ENCODE measurements at places on chromosomes 4 and X. TPM values are rescaled to one million over a fixed set of nuclear protein-coding genes. Genes with fewer than 3 reads are reported as not detected.

- DNase-seq = no peak
These were observed 1535.3 kb upstream of the PCDH10 start for GRCh38 chr4:131613824-131614216.

GRCh38 chr4:143336781-143337599 is at the start of gene GAB1:
TSS of gene GAB1 (plus strand) at chr4:143336876. CDS start at chr4:143337189, 313 bp downstream.
- peak; percentile 86 for DNase-seq

DNA sequence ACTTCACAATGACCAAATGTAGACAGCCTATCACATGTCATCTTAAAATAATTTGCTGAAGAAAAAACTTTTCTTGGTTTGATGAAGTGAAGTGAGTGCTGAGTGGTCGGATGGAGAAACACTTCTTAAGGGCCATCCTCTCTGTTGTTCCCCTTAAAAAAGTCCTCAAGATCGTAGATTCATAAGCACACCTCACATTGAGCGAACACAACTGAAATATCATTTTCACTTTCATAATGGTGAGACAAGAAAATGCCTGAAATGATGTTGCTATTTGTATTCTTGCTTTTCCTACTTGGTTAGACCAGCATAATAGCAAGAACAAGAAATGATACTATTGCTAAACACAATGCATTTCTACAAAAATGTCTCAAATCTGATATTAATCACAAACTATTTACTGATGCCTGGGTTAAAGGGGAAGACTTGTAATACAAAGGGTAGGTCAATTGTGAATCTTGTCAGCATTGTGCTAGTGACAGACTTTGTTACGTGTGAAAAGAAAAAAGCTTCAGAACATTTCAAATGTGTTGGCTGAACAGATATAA is 305.6 kb upstream of the NR3C2 start:
- no peak for DNase-seq

GRCh38 chr4:162793571-162793970 is 373.1 kb downstream of the NAF1 start:
- DNase-seq = no peak

DNA sequence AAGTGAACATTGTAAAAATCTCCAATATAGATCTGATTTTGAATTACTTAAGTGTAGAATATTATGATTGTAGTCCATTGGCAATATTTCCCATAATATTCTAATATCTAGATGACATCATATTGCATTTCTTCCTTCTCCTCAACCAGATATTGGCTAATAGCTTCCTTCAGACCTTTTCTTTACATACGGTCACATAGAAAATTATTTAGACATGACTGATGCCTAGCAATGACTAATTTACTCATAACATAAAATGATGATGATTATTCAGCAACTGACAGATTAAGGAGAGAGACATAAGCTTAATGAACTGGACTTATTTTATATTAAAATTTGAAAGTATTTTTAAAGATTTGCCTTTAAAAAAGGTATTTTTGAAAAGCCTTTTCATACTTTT is 1287.6 kb downstream of the STIM2 start:
- DNase-seq = no peak

The ATP8A1 gene
- total RNA-seq = 54.6 TPM

DNA sequence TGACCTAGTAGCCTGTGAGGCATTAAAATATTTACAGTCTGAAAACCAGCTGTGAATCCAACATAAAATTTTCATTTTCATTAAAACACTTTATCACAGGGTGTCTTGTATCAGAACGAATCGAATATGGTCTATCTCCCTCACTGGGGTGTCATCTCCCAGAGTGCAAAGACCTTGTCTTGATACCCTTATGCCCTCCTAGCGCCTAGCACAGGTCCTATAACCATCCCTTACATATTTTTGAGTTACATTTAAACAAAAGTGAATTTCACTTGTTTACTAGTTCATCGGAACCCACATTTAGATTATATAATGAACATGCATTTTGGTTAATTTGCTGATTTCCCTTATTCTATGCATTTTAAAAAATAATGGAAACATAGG is 14.0 kb downstream of the DIPK2B start:
- DNase-seq = no peak

DNA sequence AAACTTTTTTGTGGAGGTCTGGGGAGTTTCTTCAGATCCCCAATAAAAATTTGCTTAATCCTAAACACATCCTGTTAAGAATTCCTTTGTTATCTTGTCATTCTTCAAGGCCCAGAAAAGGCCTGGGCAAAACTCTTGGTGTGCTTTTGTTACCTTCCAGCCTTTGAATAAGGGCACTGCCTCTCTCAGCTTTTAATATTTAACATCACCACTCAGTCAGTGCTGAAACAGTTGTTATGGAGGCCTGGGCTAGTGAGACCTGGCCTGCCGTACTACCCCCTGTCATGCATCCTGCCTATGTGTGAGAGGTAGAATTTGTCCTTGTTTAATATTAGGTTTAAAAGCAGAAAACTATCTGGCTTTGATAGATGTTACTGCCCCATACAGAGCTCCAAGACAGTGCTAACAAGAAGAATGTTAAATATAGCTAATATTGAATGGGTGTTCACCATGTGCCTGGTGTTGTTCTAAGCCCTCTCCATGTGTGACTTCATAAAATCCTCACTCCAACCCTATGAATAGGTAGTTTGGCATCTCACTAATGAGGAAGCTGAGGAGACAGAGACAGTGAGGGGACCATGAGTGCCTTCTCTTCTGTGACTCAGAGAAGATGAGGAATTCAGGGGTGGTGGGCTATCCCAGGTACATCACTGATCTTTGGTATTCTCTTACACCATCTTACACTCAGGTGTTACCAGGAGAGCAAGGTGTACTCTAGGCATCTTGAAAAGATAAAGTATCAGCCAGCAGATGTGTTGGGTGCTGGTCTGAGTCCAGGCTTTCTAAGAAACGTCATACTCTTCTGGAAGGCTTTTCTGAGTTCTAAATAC is 6.2 kb downstream of the PPP1R2C start:
- no peak for DNase-seq

The SRPK3 gene
- 1.1 TPM for total RNA-seq

DNA sequence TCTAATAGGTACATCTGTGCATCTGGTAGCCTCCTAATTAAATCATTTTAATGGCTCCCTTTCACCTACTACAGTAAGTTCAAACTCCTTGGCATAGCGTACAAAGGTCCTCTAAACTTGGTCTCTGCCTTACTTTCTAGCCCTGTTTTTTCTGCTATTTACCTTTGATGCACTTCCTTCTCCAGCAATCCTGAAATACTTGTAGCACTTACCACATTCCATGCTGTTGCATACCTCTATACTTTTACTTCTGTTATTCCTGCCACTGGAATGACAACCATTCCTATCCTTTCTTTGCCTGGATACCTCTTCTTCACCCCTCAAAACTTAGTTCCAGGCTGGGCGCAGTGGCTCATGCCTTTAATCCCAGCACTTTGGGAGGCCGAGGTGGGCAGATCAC is 56.6 kb upstream of the LHFPL1 start:
- no peak for DNase-seq

The ANOS1 gene
- total RNA-seq = 11.5 TPM

The NHSL2 gene
- total RNA-seq = 38.0 TPM

DNA sequence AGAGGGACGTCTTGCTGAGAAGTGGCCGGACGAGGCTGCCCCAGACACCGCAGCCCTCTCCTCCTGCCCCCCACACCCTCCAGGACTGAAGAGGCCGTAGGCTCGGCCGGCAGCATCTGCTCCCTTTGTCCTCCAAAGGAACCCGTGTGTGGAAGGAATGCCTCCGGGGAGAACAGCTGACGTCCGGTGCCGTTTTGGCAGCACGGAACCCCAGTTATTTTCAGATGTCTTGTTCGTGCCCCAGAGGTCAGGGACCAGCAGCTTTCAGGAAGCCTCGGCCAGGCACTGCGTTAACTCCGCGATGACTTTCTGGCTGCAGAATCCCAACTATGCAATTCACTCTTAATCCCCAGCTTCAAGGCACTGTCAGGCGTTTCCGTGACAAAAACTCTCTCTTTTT is 10.9 kb upstream of the PPP2R3B start:
- DNase-seq = no peak

DNA sequence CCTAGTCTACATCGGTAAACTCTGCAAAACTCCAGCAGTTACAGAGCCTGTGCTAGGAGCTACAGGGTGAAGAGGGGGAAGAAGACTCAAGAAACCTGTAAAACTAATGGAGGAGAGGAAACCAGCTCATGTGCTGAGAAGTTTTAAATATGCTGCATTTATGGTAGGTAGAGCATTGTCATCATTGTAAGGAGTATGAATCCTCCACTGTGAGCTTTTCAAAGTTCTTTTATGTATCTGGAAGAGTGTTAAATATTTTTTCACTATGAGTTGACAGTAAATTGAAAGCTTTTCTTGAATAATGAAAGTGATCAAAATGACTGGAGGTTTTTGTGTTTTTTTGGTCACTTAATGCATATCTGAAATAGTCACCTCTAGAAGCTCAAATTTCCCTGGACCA is 46.2 kb downstream of the SEPTIN11 start:
- no peak for DNase-seq

DNA sequence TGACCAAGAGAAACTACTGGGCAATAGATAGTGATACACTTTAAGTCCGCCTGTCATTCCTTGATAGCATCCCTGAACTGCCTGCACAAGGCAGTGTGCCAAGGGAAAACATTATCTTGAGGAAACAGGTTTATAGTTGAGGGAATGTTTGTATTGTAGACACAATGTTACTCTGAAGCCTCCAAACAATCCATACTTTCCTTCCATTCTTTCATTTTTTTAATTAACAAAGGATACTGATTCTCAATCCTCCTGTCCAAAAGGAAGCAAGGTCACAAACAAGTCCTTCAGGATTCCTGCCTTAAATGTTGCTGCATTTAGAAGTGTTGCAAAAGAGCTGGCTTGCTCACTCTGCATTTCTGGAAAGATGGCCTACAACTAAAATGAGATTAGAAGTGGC is 61.7 kb upstream of the PRSS48 start:
- no peak for DNase-seq

DNA sequence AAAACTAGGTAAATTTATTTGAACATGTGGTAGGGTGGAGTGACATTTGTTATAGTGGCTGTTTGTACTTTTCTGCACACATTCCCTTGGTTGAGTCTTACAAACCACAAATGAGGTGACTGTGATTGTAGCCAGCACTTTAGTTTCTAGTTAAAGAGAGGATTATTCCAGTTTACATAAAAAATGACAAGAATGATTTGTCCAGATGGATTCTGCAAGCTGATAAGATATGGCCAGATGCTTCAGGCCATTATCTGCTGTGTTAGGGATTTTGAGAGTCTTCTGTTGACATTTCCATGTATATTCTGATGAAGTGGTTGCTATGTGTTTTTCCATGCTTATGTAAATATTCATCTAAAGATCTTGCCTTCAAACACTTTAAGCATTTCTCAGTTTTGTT is 31.0 kb upstream of the PDE5A start:
- no peak for DNase-seq

DNA sequence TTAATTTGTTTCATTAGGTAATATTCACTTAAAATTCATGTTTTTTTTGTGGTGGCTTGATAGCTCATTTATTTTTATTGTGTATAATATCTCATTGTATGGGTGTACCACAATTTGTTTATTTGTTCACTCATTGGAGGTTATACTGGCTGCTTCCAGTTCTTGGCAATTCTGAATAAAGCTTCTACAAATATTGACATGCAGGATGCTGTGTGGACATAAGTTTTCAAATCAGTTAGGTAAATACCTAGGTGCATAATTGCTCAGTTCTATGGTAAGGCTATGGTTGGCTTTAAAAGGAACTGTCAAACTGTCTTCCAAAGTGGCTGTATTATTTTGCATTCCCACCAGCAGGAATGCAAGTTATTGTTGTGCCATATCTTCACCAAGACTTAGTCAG is 504.5 kb upstream of the GALNTL6 start:
- DNase-seq = no peak

DNA sequence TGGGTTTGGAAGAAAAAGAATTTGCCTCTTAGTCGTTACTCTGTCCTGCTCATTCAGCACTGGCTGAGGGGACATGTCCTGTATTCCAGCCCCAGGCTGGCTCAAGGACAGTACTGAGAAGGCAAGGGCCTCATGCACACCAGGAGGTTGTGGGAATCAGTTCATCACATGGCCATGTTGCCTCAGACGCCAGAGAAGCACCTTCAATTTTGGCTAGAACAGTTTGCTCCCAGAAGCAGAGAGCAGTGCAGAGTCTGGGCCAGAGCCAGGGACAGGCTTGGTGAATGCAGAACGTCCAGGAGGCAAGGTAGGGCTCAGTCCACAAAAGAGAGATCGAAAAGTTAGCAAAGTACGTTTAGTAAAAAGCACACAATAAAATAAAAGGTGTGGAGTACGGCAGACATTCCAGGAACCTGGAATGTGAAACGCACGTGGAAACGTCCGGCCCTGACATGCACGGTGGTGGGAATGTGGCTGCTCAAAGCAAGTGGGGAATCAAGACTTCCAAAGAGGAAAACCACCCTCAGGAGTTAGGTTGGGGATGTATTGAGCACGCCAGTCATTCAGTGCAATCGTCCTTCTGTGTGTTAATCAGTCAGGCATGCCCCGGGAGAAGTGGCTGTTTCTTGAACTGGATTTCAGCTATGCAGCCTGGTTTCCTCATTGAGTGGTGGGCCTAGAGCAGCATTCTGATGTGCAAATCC is 1.2 kb upstream of the SLC2A9 start:
- no peak for DNase-seq

The MAGEA2B gene
- not detected for total RNA-seq

GRCh38 chr4:42371305-42372252 is 25.7 kb upstream of the SHISA3 start:
- DNase-seq = no peak

- DNase-seq = no peak
These were observed 58.0 kb downstream of the FUNDC1 start for GRCh38 chrX:44484607-44485146.

GRCh38 chrX:101349193-101349562 is 636 bp upstream of the TIMM8A start:
- no peak for DNase-seq

- DNase-seq = no peak
These were observed 14.7 kb downstream of the STAP1 start for GRCh38 chr4:67573193-67573592.

DNA sequence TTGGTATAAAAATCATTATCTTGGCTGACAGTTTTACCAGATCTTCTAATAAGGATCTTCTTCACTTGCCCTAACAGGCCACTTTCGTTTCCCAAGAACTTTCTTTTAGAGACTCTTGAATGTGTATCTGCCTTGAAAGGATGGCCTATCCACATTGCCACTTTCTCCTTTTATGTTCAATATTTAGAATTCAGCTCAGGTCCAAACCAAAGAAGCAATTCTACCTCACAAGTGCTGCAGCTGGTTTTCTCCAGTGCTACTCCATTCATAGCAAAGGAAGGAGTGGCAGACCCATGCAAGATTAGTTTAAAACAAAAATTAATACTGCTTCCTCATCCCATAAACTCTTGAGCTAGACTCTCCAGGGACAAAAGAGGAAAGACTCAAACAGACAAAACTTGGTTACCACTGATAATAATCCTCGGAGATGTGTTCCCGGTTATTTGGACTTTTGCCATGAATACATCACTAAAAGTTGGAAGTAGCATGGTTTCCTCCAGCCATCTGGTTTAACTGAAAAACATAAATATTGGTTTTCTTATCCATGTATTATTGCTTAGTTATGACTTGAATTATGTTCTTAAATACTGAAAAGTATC is 401.8 kb downstream of the PABPC4L start:
- no peak for DNase-seq

- DNase-seq = no peak
These were observed 1.0 kb downstream of the CDS1 start for GRCh38 chr4:84583876-84584380.

The MAGEA9B gene
- total RNA-seq = not detected

- no peak for DNase-seq
These were observed 894.4 kb downstream of the FAT4 start for GRCh38 chr4:126209147-126209546.

Data from sciatic nerve (tissue), 2 donors.